ENCODE measurements at places on chromosomes 12 and 14.

DNA sequence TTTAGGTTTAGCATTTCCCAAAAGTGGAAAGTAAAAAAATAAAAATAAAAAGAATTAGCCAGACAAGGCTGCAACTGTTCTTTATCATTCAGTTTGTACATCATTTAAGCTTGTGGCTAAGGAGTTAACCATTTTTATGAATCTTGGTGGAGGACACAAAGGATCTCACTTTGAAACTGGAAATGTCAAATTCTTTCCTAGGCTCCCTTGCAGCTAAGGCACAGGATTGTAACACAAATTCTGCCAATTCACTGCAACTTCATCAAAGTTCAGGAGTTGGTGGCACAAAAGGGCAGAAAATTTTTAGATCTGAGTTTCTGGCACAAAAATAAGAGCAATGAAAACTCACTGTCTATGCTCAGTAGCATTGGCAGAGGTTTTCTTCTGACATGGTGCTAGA is 211.2 kb upstream of the SYT10 start:
- no peak for DNase-seq

DNA sequence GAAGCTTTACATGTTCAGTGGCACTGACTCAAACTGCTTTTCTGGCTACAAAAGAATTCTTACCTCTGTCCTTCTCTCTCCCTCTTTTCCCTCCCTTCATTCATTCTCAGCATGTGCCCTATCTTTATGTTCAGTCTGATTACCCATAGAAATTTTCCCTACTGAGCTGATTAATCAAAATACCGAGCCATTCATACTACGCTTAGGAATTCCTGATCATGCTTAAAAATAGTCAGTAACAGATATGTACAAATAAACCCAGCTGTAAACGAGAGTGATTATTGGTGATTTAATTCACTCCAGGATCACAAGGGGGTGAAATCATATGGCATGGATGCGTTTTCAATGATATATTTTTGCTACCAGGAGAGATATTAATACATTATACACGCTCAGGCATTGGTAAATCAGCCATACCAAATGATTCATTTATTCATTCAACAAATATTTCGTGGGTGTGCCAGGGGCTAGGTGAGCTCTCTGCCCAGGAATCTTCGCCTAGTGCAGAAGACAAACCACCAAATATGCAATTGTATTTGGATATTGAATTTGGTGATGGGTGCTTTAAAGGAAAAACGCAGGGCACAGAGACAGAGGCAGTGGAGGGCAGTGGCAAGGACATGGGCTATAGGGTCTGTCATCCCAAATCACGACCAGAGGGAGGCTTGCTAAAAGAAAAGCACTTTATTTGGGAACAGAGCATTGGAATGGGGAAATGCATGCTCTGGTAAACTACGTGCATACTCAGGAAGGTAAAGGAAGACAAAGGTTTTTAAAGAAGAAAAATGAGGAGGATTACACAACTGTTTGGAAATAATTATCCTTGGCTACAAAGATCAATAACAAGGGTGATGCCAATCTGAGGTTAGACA is 13.9 kb upstream of the VRK1 start:
- no peak for DNase-seq

- DNase-seq, result no peak
Observed at GRCh38 chr12:2615665-2616402, 178.9 kb upstream of the FKBP4 start.

DNA sequence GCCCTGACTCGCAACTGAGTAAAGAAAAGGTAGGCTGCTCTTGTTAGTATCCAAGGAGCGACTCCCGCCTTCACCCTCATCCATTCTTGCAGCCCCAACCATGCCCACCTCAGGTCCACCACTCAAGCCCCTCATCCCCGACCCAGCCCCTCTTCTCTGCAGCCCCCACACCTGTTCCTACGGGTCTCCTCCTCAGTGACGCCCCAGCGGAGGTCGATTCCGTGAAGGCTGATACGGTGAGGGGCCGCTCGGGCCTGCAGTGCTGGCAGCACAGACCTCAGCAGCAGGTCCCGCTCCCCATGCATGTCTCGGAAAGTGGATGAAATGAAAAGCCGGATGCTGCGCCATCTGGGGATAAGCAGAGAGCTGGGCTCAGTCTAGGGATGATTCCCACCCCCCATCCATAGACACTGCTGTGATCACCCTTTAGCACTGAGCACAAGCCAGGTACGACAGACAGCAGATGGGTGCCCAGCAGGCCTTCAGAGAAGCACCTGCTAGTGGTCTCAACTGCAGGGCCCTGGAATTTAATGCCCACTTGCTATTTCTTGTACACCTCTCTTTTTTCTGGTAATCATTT is 26.9 kb downstream of the TEP1 start:
- DNase-seq, result no peak

GRCh38 chr12:104237930-104238329 is 22.4 kb downstream of the TXNRD1 start:
- no peak for DNase-seq

DNA sequence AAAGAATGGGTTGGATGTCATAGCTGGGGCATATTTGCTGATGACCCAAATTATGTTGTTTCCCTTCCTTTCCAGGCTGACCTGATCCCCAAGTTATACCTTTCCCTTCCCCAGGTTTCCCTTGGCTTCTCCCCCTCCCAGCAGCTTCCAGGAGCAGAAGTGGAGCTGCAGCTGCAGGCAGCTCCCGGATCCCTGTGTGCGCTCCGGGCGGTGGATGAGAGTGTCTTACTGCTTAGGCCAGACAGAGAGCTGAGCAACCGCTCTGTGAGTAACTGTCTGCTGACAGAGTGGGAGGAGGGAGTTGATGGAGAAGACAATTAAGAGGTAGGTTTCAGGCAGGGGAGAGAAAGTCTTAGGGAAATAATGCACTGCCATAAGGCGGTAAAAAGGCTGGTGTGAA is 25.0 kb downstream of the A2ML1 start:
- no peak for DNase-seq

- no peak for DNase-seq
Observed at GRCh38 chr12:58502226-58502625, 418.1 kb downstream of the LRIG3 start.

DNA sequence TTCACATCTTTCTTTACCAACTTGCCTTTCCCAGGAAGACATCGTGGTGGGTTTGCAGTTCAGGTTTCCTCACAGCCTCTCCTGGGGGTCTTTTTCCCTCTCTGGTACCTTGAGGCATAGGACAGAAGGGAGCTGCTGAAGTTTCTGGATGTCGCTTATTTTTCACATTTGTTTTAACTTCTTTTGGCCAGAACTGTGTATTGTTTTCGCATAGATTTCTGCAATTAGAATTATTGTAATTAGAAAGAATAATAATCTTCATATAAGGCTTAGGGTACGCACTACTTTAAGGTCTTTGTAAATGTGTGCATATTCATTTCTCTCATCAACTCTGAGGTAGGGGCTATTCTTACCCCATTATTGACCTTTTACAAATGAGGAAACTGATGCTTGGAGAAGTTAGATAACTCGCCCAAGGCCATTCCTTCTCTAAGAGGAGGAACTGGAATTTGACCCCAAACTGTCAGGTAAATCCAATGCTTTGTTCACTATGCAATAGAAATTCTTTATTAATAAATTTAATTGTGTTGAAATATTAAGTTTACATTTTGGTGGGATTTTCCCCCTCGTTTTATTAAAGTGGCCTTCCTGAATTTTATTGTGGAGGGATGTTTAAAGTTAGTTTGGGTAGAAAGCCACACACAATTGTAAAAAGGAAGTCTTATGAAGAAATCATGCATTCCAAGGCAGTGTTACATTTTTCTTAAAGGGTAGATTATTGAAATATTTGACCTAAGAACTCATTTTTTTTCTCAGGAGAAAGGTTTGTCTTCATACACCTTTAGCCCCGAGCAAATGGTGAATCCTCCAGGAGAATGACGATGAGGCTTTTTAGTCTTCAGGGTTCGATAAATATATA is 12.1 kb upstream of the SLC38A2 start:
- DNase-seq, result no peak

- peak; percentile 75 for DNase-seq
Observed at GRCh38 chr12:116910645-116911451, at the start of gene FBXW8. Gene FBXW8 (plus strand): TSS chr12:116910950. CDS start chr12:116911038, 88 bp downstream.

DNA sequence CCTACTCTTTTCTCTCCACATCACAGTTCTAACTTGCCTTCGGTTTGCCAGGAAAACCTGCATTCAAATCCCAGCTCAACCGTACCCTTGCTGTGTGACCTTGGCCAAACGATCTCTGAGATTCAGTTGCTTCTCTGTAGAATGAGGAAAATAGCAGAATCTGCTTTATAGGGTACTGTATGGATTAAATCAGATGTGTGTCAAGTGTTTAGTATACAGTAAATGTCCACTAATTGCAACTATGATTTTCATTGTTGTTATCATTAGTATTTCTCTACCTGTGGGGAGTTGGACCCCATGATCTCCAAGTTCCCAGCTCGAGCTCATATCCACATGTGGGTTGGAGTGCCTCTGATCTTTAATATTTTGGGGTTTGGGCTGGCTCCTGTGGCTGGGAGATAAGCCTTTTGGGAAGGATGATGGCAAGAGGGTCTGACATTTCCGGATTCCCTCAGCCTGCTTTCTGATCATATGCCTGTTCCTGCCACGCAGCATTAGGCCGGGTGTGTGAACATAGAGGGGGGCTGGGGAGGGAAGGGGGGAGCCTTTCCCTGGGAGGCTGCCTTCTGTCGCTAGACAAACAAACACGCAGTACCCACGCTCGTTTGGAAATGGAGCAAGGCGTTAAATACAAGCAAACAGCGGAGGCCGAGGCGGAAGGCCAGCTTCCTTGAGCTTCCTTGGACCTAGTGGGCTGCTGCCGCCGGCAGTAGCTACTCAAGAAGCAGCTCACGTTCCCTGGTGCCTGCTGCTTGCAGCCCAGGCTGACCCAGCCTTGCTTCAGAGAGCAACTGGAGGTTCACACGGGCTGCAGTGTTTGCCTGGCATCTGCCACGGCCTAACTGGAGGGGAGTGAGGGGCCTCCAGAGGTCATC is 213.5 kb upstream of the LHX5 start:
- DNase-seq, result no peak

DNA sequence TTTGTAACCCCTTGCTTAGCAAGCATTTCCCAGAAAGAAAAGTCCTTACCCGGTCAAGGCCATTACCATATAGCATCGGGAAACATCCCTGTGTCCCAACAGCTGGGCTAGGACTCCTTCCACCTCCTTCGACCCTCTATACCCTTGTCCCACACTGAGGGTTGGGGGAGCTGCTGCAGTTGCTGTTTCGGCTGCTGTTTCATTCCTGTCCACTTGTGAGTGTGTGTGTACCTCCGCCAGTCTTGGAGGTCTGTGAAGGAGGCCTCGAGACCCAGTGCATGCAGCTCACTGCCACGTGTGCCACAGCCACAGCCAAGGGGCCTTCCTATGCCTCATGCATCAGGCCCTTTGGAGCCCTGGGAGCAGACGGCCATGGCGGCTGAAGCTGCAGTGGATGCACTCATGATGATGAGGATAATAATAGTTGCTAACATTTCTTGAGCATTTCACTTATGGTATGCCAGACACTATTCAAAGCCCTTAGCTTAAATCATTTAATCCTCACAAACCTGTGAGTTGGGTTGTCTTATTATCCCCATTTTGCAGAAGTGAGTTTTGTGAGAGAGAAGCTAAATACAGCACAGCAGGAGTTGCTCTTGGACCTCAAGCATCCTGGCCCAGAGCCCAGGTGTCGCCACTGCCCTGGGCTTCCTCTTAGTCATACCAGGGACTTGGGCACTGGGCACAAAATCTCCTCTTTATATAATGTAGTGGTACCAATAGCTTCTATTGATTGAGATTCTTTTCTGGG is 156.5 kb downstream of the PRKCH start:
- DNase-seq, result no peak

- no peak for DNase-seq
Observed at GRCh38 chr12:26627335-26627734, 205.7 kb downstream of the ITPR2 start.

DNA sequence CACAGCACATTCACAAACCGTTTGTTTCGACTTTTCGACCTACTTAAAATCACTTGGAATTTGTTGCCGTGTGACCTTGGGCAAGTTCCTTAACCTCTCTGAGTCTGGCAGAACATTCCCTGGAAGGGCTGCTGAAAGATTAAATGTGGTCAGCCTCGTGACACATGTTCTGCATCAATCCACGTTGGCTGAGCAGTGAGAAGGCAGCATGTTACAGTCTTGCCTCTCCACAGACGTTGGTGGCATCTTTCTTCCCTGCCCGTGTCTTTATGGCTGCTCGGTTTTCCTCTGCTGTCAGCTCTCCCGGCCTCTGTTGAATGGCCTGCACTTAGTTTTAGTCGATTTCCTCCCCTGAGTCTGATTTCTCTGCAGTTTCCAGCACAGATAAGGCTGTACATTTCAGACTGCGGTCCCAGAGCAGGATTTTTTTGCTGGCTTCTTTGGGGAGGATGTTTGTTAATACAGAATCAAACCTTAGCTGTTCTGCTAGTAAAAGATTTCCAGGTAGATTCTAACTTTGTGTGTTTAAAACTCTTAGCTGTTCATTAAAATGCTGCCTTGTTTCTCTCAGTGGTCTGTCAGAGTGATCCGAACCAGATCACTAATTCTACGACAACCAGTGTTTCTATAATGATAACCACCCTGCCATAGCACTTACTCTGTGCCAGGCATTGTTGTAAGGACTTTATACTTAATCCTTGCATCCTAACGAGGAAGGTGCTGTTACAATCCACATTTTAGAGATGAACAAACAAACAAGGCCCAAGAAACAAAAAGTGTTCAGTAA is 217.1 kb downstream of the CHST11 start:
- no peak for DNase-seq

DNA sequence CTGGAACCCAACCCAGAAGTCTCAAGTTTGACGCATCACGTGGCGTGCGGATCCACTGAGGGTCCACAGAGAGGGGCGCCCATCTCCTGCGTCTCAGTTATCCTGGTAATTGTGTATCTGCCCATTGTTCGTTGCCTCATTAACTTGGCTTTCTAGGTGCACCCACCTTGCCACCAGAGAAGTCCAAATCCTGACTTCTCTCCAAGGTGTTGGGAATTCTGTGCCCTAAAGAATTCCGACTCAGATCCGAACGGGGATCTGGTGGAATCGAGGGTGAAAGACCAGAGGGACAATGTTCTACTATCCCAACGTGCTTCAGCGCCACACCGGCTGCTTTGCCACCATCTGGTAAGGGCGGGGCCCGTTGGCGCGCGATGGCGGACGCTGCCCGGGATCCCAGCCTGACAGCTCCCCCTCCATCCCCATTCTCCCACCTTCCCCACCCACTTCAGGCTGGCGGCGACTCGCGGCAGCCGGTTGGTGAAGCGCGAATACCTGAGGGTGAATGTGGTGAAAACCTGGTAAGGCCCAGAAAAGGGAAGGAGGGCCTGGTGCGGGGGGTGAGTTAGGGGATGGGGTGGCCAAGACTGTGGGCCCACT is 481 bp downstream of the REC8 start:
- no peak for DNase-seq

All from endothelial cell (in vitro differentiated cells).